ENCODE measurements at places on chromosomes 3 and 15.

GRCh38 chr15:60528530-60528929 lies 49.6 kb upstream of the ICE2 start:
- no peak for DNase-seq

DNA sequence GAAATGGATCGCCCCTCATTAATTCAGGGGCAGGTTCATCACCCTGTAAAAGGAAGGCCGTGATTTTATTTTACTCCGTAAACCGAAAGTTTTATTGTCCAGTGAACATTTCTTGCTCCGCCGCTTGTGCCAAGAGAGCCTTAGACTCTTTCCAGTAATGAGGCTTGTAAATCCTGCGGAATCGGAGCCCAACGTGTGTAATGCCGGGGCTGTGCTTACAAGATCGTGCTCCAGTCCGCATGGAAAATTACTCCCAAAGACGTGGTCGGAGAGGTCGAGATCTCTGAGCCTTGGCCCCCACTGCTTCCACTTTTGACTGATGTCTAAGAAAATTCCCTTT lies 649 bp upstream of the PLOD2 start:
- peak; percentile 77 for DNase-seq

GRCh38 chr15:56341201-56341600 lies 24.0 kb upstream of the TEX9 start:
- no peak for DNase-seq

GRCh38 chr3:61239871-61240270 lies 11.4 kb downstream of the FHIT start:
- no peak for DNase-seq

GRCh38 chr15:26050984-26051383 lies 187.9 kb upstream of the ATP10A start:
- no peak for DNase-seq
